ENCODE measurements at places on chromosomes 13 and 19.

- no peak for DNase-seq
Measured at GRCh38 chr13:44044547-44045179, 165.0 kb downstream of the LACC1 start.

DNA sequence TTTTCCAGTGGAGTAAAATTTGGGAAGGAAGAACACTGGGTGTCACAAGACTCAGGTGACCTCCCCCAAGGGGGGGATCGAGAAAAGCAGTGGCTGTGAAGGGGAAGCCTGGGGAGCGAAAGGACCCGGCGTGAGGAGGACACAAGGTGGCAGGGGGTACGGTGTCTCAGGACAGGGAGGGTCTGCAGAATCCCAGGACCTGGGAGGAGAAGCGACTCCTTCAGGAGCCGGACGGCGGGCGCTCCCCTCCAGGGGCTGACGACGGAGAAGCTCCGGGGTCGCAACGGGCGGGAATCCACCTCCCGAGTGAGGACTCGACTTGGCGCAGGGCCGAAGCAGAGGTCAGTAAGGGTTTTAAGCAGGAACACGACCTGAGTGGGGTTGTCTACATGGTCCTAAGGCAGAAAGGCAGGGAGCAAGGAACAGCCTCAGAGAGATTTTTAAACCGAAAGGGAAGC is 529 bp downstream of the ZNF836 start:
- no peak for DNase-seq

- no peak for DNase-seq
Measured at GRCh38 chr13:40974460-40975407, 44.4 kb downstream of the ELF1 start.

- DNase-seq, result no peak
Measured at GRCh38 chr13:97621631-97622030, 187.7 kb downstream of the RAP2A start.

GRCh38 chr19:14472202-14472938 is 2.8 kb downstream of the PTGER1 start:
- DNase-seq, result no peak

DNA sequence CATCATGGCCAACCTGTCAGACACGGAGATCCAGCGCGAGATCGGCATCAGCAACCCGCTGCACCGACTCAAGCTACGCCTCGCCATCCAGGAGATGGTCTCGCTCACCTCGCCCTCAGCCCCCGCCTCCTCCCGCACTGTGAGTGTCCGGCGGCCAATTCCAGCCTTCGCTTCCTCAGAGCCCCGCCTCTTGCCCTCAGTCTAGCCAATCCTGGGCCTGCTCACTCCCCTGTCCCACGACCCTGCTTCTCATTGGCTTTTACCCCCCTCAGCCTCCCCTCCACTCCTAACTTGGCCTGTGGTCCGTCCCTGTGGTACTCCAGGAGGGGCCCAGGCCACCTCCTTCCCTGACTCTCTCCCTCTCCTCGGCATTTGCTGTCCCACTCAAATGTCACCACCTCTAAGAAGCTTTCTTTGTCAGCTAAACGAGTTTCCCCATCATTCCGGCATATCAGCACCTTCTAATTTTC is 12.3 kb downstream of the HRC start:
- DNase-seq, result peak; percentile 78

- DNase-seq, result no peak
Measured at GRCh38 chr19:6767357-6768235, at the start of gene SH2D3A. SH2D3A (minus strand) TSS chr19:6767435; CDS start chr19:6763748, 3,687 bp downstream.

DNA sequence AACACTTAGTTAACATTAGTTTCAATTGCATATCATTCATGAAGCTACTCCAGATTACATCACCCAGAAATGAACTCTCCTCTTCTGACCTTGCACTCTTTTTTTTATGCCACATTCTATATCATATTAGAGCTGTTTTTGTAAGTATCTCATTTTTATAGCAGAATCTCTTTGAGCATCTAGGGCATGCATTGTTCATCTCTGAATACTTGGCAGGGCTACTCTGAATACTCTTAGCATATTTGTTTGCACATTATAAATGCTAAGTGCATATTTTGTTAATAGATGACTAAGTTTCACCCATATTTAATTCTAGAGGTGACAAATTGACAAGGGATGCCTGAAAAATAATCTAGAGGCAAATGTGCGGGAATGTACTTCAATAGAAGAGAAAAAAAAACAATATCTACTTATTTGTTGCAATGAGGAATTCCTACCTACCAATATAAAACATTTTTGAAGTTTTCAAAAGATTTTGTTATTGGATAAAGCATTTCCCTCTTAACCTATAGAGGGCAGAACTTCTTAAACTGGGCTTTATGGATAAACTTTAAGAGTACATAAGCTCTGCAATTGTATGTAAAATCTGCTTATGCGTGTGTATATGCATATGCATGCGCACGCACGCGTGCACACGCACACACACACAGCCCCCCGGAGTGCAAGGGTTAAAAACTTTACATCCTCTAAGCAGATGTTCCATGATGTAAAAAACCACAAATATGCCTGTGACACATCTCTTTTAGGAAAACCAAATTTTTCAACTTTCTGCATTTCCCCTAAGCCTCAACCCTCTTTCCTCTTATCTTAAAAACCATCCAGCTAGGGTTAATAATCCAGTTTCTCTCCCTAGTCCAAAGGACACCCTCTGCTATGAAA is 73.0 kb upstream of the OXGR1 start:
- no peak for DNase-seq

GRCh38 chr19:35879770-35880317 is 11.5 kb downstream of the APLP1 start:
- DNase-seq, result peak; percentile 88

DNA sequence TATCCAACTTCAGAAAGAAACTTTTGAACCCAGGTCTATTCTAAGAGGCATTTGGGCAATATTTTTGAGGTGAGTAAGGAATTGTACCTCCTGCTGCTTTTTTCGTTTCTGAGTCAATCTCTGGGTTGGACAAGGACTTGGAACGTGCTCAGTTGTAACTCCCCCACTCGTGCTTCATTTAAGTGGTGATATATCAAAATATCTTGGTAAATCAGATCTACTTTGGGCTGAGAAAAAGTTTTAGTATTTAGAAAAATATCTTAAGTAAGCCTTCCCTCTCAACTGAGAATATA is 728.9 kb downstream of the EFNB2 start:
- no peak for DNase-seq

DNA sequence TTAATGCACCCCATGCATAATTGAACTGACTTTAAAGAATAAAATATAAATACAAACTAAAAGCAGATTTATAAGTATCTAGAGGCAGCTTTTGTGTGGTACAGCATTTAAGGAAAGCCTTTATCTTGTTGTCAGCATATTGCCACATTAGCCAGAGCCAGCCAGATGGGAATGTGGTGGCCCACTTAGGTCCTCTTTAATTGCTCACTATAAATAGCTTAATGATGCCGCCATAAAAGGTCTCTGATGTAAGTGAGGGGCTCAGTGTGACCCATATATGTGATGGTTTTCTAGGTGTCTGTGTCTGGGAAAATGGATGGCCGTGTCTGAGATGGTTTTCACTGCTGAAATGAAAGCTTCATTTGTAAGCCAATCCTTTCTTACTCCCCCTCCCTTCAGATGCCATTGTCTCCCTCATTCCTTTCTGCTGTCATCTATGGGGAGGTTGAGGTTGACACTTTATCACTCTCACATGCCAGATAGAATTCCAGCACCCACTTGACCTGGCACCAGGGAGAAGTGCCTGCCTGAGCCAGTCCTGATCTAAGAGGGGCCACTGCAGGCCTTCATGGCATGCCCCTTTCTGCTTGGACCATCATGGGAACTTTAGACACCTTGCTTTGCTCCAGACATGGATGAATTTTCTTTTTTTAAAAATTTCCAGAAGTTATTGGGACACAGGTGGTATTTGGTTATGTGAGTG is 135.3 kb downstream of the MTUS2 start:
- DNase-seq, result no peak

DNA sequence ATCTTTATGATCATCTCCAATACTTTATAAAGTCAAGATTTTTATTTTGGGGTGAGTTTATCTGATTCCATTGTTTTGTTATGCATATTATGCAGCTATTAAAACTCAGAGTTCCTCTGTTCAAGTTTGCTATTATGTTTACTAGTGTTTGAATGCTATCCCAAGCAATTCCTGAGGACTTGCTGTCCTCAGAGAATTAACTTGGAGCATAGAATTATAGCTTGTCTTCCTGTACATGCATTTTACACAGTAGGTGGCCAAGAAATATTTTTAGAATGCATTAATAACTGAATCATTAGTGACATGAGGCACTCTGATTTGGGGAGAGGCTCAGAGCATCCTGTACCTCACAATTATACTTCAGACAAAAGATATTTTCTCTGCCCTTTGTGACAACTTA is 195.6 kb upstream of the MIR17HG start:
- DNase-seq, result no peak

DNA sequence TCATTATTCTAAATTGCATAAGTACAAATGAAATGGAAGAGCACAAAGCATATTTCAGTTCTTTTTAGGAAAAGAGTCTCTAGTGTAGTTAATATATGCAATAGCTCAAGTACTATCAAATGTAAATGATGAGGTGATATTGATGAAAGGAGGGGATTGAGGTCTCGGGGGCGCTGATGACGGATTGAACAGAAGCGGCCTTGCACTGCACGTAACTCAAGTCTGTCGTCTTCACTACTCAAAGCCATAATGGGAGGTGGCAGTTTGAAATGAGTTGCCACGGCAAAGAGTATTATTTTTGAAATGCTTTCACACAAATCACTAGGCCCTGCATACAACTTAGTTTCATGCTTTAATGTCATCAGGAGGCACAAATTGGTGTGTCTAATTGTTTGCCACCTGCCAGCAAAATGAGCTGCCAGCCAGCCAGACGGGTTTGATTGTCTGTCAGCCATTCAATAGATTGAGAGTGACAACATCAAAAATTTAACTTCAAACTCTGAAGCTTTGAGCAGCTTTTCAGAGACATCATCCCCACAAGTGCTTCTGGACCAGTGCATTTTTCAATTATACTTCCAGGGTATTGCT is 256.6 kb downstream of the NBEA start:
- no peak for DNase-seq

- DNase-seq, result no peak
Measured at GRCh38 chr19:5588906-5589676, 21.3 kb upstream of the TINCR start.

GRCh38 chr13:102718746-102719145 is 23.9 kb upstream of the METTL21C start:
- DNase-seq, result no peak

DNA sequence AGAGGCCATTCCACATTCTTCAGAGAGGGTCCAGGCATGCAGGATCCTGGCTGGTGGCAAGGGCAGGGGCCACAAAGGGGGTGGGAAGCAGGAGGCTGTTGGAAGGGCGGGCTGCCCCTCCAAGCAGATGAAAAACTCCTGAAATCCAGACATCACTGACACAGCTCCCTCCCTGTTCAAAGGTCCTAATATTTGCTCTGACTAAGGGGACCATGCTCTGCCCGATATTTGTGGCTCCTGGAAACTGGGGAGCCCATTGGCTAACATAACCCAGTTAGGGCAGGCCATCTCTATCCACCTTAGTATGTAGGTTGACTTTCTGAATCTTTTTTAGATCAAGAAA is 3.3 kb upstream of the CDX2 start:
- no peak for DNase-seq

DNA sequence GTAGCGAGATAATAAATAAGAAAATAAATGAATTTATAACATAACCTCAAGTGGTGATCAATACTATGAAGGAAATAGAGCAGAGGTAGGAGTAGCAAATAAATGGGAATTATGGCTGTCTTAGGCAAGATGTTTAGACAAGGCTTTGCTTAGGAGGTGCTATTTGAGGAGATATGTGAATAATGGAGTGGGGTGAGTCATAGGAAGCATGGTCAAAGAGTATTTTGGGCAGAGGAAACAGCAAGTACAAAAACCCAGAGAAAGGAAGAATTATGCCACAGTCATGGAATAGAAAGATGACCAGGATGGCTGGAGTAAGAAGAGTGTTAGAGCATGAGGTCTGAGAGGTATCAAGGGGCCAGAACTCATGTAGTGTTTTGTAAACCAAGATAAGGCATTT is 33.6 kb upstream of the LPAR6 start:
- DNase-seq, result no peak

- peak; percentile 9 for DNase-seq
Measured at GRCh38 chr19:6811906-6812305, 39.4 kb downstream of the VAV1 start.

DNA sequence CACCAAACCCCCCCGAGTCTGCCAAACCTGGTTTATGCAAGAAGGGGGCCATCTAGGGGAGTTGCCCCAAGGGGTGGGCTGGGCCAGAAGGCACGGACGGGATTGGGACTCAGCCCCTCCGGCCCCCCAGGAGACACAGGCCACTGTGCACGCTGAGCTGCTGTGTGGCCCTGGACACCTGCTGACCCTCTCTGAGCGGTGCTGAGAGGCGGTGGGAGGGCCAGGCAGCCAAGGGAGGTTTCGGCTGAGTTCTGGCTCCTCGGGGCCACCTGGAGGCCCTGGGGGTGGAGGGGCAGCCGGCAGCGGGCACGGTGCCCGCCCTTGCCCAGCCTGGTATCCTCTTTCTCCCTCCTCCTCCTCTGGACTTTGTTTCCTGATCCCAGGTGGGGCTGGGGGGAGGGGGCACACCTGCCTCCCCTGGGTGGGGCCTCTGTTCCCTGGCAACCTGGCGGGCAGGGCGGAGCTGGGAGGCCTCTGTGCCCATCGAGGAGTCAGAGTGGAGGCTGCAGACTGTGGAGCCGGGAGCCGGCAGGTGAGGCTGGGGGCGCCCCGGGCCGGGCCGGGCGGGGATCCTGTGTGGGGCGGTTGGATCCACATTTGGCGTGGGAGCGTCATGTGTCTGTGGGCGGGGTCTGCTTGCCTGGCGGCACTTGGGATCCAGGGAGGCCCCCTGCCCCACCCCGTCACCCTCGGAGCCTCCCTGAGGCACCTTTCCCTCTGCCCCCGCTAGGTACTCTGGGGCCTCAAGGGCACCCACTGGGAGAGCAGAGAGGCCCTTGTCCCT is at the start of gene MISP:
MISP (plus strand) TSS at position 473 of the 784 bp plus-strand sequence. CDS start 5,835 bp downstream, outside the sequence.
- DNase-seq, result no peak

DNA sequence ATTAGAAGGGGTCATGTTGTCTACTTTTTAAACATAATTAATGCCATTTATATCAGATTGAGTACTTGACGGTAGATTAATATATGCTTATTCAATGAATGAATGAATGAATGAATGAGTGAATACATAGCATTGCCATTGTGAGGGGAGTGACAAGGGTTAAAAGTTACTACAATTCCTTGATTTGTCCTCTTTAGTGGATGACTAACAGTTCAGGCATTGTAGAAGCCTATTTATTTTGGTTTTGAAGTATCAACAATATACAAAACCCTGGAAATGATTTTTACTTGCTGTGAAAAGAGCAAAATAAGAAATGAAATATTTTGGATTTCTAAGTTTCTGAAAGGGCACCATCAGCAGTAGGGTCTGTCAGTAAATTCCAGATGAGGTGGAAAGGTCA is 122.7 kb downstream of the CYSLTR2 start:
- no peak for DNase-seq

DNA sequence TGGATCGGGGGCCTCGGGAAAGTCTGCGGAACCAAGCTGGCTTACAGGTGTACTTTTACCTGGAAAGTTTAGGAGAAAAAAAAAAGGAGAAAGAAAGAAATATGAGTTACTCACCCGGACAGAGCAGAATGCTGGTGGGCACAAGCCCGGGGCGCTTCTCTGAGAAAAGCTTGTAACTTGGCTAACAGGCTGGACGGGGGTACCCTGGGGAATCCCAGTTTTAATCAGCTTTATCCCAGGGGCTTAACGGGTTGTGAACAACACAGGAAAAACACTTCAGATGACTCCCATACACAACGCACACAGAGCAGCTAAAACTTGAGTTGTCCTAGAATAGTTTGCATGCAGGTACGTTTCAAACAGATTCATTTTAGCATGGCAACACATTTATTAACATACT is 37.3 kb downstream of the KLF2 start:
- no peak for DNase-seq

- no peak for DNase-seq
Measured at GRCh38 chr13:23488442-23488841, 54.9 kb upstream of the SACS start.

Data from amniotic stem cell (primary cell).